Activated gamma-delta T cell (primary cell): ENCODE measurements at places on chromosomes 12 and 14.

DNA sequence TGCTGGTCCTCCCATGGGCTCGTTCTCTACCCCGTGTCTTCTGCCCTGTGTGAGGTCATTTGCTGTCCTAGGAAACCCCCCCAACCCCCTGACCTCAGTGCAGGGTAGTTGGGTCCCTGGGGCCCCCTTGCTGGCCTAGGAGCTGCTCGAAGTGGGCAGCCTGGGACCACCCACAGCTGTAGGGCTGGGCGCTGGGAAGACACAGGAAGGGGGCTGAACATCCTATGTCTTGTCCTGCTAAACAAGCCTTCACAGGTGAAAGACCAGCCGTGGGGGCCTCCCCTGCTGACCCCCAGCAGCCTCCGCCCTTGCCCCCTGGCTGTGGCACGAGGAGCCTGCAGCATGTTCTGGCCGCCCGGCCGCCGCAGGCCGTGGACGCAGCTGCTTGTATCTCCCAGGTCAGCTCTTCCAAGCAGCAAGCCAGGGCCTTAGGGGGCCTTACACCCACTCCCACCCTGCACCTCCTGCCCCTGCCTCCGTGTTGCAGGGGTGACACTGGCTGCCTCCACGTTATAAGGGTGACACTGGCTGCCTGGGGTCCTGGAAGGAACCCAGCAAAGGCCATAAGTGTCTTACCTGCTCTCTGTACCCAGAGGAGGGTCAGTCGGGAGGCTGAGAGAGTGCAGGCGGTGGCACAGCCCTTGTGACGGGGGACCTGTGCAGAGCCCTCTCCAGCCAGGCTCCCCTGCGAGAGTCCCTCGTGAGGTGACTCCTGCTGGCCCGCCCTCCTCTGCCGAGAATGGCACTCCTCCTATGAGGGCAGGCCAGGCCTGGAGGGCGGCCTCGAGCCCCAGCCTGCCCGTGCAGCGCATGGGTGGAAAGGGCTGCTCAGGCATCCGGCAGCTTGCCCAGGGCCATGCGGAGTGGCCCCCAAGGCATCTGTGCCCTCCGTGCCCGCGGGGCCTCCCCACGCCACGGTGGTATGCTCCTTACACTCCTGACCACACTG lies 11.5 kb upstream of the TEX22 start:
- no peak for DNase-seq

- DNase-seq: no peak
These were observed 349.7 kb upstream of the DIO2 start for GRCh38 chr14:80560800-80561657.

DNA sequence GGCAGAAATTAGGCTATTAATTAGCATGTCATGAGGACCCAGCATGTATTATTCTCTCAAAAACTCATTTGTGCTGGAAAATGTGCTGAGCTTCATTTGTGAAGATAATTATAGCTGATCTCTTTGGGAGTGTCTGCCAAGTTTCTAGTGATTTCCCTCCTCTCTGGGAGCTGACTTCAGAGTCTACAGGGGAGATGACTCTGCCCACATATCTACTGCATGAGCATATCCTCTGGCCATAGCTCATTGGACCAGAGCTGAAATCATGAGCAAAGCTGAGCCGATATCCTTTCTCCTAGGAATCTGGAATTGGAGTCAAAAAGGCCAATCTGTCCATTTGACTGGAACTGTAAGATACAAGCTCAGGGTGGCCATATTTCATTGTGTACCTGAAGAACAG lies 5.9 kb downstream of the CCDC198 start:
- no peak for DNase-seq

DNA sequence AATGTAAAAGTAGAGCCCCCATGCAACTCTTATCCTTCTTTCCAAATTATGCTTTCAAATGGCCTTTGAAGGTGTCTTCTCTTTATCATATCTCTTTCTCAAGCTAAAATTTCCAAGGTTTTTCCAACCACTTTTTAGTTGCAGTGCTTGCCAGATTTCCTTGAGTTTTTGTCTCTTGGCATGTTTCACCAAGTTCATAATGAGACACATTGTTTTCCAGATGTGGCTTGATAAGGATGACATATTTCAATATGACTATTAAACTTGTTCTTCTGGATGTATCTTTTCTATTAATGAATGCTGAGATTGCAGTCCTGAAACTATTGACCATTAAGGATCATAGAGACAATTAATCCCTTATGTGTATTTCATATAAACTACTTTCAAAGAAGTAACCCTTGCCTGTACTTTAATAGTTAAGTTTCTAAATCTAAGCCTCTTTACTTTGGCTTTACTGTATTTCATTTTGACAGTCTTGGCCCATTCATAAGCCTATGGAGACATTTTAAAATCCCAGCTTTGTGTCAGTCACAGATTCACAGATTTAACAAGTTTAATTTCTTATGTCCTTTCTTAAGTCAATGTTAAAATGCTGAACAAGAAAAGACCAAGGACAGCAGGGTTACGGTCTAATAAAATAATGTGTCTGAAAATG lies 151.5 kb downstream of the LRFN5 start:
- no peak for DNase-seq

DNA sequence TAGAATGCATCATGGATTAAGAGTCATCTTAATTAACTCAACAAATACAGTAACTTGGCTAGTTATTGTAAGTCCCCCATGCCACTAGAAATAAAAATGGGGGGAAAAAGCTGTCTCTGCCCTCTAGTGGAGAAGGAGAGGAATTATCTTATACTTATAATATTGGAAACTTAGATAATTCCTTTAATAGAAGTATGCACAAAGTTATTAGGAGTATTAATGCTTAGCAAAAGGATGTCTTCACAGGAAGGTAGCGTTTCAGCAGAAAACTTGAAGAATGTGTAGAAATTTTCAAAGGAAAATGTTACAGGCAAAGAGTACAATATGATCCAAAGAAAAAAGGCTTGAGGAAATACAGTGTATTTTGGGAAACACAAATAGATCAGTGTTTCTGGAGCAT lies 19.8 kb downstream of the OR5AU1 start:
- DNase-seq: no peak

- no peak for DNase-seq
These were observed 255.8 kb upstream of the CRY1 start for GRCh38 chr12:107349008-107349747.
